AG10803 (cell line): ENCODE measurements at places on chromosomes 3 and 15.
A peak's percentile ranks its signal among the peaks of the same experiment; 100 is the strongest.

DNA sequence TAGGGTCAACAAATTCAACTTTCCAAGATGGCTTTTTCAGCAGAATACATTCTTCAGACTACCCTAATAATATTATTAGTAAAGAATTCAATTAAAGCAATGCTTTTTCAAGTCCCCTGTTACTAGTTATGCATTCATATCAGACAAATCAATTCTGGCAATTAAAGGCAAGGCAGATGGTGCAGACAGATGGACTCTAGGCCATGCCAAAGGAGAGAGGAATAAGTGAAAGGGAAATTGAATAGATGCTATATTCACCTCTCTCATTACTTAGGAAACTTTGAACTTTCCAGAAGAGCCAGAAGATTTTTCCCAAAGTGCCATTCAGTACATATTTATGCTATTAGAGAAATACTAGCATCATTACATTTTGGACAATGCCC is 487.7 kb upstream of the RASGRP1 start:
- DNase-seq: no peak

DNA sequence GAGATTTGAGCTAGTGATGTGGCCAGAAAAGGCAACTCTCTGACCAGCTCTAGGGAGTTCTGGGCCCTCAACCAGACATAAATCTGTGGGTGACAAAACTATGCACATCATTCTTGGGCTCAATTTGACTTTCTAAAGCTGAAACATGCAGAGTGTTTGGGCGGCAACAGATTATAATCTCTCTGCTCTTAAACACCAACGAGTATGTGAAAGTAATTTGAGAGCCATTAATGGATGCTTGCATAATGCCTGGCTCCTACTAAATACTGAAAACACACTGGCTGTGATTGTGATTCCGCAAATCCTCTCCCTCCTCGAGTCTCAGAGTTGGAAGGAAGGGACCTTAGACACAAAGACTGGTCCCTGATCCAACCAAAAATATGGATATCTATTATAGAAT is 186.7 kb downstream of the UACA start:
- peak; percentile 37 for DNase-seq

- peak; percentile 86 for DNase-seq
Measured at GRCh38 chr3:170356596-170357175, 829 bp upstream of the SKIL start.

- no peak for DNase-seq
Measured at GRCh38 chr3:170989100-170989648, 37.3 kb downstream of the SLC2A2 start.

DNA sequence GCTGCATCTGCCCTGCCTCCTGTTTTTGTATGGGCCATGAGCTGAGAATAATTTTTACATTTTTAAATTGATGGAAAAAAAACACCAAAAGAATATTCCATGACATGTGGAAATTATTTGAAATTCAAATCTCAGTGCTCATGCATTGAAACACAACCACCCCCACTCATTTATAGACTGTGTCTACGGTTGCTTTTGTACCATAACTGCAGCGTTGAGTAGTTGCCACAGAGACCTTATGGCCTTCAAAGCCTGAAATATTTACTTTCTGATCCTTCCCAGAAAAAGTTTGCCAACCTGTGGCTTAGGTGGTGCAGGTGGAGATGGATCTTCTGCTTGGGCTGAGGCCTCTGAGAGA is 28.1 kb downstream of the ARNT2 start:
- no peak for DNase-seq

DNA sequence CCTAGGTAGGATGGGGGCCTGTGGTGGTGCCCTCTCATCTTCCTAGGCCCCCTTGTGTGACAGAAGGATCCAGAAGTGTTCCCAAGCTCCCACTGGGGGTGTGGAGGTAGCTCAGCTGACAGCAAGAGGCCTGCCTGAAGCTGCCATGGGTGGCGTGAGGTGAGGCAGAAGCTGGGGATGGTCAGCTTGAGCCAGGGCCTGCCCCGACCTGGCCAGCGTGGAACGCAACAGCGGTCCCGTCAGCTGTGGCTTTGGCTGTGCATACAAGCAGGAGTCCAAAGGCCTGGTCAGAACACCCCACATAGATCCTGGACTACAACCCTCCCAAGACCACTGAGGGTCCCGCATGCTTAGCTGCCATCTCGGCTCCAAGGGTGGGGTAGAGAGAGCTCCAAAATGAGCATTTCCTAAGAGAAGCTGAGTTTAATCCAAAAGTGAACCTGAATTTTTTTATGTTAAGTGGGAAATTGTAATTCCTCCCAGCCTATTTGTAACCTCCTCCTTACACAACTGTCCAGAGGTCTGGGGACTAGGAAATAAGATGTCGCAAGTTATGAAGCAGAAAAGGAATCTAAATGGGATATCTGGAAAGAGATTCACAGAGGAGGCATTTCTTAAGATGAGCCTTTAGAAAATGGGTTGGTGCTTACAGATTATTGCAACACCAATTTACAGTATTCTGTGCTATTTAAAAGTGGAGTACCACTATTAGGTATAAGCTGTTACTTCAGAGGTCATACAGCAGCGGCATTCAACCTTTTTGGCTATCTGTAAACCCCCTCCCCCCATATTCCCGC is 9.9 kb upstream of the PLA2G4D start:
- DNase-seq: peak; percentile 73

DNA sequence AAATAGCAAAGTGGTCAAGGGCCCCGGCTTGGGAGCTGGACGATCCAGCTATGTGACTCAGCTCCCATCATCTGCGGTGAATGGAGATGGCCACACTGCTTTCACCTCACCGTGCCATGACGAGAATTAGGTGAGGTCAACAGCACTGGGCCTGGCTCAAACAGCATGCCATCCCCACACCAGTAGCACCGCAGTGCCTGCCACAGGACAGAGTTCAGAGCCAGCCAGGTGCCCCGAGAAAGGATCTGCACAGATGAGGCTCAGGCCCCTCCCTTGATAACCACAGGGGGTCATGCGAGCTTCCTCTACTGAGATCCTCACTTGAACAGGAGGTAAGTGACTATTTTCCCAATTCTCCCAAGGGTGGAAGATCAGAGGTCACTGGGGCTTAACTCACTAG is 29.4 kb downstream of the ZXDC start:
- no peak for DNase-seq

DNA sequence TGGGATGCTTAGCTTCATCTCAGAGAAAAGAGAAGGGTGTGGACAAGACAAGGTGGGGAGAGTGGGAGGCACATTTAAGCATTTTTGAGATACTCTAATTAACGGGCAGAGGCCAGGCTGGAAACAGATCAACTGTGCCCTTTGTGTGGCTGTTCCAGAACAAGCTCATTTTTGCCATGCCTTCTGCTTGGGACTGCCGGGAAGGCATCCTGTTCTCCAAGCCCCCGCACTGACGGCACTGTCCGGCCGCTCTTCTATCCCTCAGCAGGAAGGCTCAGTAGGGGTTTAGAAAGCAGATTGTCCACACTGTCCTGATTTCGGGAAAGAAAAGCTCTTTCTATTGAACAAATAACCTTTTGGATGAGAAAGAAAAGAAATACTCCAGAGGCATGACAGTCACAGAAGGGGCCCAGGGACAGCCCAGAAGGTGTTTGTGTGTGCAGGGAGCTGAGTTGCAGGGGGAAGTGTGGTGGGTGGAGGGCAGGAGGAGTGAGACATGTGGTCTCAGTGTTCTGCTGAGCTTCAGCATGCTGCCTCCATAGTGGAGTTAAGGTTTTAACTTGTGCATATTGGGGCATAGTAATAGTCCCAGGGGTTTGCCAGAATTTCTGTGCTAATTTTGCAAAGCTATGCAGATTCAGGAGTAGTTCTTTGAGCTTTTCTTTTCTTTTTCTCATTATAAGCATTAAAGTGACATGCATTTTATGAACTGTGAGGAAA is 27.3 kb downstream of the SV2B start:
- no peak for DNase-seq

DNA sequence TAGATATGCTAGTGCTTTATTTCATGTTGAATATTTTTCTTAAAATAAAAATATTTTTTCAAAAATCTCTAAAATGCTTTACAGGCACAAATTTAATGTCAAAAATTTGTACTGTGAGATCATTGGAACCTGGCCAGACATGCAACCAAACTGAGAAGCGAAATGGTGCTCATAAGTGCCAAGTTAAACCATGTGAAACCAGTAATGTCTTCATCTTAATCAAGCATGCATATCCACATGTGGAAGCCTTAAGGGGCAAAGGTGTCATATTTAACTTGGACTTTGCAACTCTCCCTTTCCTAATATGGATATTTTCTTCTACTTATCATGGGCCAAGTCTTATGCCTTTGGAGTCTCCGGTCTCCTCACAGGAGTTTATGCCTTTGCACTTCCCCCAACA is 208.9 kb upstream of the COL8A1 start:
- peak; percentile 69 for DNase-seq

GRCh38 chr15:39504808-39505207 is 76.1 kb upstream of the THBS1 start:
- peak; percentile 91 for DNase-seq

DNA sequence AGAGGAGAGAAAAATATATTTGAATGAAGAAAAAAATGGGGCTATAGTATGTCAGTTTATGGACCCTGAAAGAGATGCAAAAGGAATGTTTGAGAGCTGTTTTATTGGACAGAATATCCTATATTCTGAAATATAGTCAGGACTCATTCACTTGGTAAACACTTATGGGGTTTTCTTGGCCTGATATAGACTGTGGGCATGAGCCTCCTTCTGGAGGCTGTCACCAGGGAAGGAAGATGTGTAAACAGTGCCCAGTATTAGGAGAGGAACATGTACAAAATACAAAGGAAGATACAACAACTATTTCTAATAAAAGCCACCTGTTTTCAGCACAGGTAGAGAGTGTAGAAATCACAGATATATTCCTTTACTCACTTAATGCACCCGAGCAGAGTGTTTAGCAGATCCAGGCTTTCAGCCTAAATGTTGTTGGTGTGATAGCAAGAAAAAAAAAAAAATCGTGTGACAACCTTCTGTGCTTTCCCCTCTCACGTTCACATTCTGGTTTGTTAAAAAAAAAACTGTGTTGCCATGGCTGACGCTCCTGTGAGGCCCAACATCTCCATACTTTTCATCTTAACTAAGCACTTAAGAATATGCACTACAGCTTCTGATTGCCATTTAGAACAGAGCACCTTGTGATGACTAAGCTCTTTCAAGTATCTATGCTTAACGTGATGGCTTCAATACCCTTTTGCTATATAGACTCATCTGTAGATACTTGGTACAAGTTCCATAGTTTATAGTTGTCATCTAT is 134.1 kb downstream of the MBNL1 start:
- DNase-seq: peak; percentile 20

GRCh38 chr3:56131974-56132590 is 336.2 kb downstream of the ERC2 start:
- peak; percentile 90 for DNase-seq

GRCh38 chr3:60775985-60776384 is 475.3 kb downstream of the FHIT start:
- DNase-seq: no peak

DNA sequence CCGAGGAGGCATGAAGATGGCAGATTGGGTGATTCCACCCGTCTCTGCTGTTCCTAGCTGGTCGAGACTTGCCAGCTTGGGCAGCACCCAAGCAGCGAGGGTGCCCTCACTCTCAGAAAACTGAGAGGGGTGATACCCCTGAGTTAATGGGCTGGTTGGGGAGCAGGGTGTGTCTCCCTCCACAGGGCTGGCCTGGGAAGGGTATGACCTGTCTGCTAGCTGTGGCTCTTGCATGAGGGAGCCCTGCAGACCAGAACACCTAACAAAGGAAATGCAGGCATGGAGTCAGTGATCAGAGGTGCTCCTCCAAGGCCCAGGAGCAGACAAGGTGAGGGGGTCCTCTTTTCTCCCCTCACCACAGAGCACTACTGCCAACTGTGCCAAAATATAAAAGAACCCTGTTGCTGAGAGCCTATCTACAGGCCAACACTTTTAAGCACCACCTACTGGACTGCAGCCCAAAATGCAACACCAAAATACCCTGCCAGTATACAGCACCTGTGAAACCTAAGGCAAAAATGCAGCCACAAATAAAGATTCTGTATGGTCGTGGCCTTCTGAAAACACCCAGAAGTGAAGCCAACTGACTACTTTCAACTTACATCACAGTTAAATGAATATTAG is 35.8 kb upstream of the PPM1L start:
- no peak for DNase-seq

- DNase-seq: no peak
Measured at GRCh38 chr3:154766765-154767503, 313.2 kb upstream of the MME start.

- no peak for DNase-seq
Measured at GRCh38 chr3:98350082-98350481, 3.6 kb upstream of the OR5K4 start.

- DNase-seq: no peak
Measured at GRCh38 chr3:108106449-108106848, 15.6 kb upstream of the CD47 start.

DNA sequence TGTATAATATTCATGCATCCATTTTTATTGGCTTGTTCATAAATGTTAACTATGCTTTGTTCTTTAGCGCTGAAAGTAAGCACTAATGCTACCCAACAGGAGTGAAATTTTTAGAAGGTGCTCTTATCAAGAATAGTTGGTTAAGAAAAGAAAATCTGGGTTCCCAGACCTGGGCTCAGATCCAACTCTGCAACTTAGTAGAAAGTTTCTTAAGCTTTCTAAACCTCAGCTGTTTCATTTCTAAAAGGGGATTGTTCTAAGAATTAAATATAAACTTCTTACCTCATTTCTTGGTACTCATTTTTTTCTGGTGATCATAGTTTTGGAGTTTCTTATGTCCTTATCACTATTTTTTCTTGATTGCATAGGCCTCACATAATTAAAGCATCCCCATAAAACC is 12.1 kb downstream of the ARPP21 start:
- no peak for DNase-seq

GRCh38 chr15:95872366-95872771 is 458.1 kb upstream of the NR2F2 start:
- peak; percentile 40 for DNase-seq

DNA sequence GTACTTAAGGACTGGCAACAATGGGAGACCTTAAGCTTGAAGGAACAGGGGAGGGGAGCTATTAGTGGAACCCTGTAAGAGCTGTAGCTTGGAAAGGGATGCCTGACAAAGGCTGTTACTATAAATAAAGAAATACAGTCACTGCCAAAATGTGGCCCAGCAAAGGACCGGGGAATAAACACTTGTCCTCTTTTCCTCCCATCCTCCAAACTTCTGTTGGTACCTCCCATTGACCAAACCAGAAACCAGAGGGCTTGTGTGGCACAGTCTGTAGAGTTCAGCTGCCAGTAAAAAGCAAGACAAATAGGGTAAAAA is 25.1 kb upstream of the TCF12 start:
- DNase-seq: no peak

GRCh38 chr3:196327405-196327804 is 9.4 kb upstream of the DYNLT2B start:
- peak; percentile 19 for DNase-seq

- DNase-seq: peak; percentile 25
Measured at GRCh38 chr3:18111796-18112232, 313.3 kb downstream of the SATB1 start.

DNA sequence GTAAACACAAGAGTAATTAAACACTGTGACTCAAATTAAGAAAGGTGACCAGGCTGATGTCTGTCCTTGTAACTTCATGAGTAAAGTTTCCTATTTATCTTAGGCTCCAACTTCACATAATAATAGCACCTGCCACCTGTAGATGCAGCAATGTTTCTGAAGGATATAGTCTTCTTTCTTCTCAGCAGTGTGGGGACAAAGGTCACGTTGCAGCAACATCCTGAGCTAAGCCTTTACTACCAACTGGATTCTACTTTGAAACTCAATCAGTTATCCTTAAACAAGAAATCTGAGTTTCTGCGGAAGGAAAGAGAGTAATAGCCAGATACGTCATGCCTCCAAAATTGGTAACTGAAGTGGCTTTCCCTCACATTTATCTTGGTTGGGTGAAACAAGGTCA is 253.1 kb downstream of the RBMS3 start:
- DNase-seq: no peak
